ENCODE measurements at places on chromosomes 7 and 10. TPM values are rescaled to one million over a fixed set of nuclear protein-coding genes. Genes with fewer than 3 reads are reported as not detected.

Gene PRSS1
- total RNA-seq, result not detected

DNA sequence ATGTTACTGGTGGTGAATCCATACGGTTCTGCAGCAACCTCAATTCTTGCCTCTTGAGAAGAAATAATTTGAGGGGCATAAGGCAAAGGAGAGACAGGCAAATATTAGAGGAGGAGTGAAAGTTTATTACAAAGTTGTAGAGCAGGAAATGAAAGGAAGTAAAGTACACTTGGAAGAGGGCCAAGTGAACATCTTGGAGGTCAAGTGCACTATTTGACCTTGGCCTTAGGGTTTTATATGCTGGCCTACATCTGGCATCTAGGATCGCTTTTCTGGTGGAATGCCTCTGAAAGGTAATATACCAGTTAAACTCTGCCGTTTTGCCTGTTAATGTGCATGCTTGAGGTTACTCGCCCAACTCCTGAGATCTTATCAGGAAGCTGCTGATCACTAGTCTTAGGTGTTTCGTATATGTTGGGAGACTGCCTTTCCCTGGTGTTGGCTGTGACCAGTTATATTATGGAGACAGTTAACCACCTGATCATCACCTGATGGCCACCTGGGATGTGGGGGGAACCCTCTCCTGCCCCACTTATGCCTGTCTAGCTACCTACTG lies 66.1 kb upstream of the CYP2C18 start:
- no peak for DNase-seq

- no peak for DNase-seq
These were observed 35.6 kb downstream of the DOCK1 start for GRCh38 chr10:126940670-126941310.

GRCh38 chr7:87111877-87112276 lies 40.4 kb upstream of the DMTF1 start:
- DNase-seq, result no peak

- peak; percentile 70 for DNase-seq
These were observed 85.5 kb downstream of the PRTFDC1 start for GRCh38 chr10:24866604-24867583.

Gene AMZ1
- total RNA-seq, result 0.07 TPM

Gene ZCWPW1
- total RNA-seq, result 8.5 TPM

- DNase-seq, result no peak
These were observed 18.3 kb upstream of the SLC29A3 start for GRCh38 chr10:71300555-71301370.

DNA sequence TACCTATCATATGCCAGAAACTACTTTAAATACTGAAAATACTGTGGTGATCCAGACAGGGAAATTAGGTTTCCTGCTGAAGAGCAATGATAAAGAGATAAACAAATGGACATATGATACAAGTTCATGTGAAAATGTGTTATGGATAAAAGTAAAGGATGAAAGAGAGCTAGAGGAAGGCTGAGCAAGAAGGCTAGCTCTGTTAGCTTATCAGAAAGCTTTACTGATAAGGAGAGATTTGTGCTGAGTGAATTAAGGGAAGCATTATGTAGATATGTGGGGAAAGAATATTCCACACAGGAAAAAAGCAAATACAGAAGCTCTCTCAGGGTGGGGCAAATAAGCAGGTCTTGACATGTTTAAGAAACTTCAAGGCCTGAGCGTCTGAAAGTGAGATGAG lies 308.4 kb downstream of the HDAC9 start:
- DNase-seq, result no peak

DNA sequence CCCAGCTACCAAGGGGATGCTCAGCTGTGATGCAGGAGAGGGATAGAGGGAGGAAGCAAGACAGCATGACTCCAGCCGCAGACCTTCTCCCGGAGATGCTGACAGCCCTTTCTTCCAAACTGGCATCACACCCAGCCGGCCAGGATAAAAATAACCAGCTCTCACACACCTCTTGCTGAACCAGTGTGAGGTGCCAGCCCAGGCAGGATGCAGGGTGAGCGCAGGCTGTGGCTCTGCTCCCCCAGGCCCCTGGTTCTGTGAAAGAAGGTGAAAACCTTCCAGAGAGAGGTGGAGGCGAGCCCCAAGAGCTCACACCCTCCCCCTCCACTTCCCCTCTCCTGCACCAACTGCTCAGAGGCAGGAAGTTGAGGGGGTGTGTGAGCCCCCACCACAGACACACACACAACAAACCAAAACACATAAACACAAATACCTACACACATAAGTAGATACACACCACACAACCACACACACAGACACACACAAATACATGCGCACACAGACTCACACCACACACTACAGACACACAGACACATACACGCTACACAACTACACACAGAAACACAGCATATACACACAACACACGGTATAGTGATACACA lies 4.0 kb downstream of the GPR15LG start:
- DNase-seq, result no peak

Gene RSU1
- 40.3 TPM for total RNA-seq

- no peak for DNase-seq
These were observed 32.0 kb upstream of the NPFFR1 start for GRCh38 chr10:70315815-70316214.

- DNase-seq, result no peak
These were observed 78.5 kb upstream of the FZD1 start for GRCh38 chr7:91185771-91186170.

Gene MOGAT3
- total RNA-seq, result not detected

- DNase-seq, result no peak
These were observed 296.2 kb upstream of the SMIM30 start for GRCh38 chr7:113414401-113415035.

- no peak for DNase-seq
These were observed 218.9 kb downstream of the KIAA1217 start for GRCh38 chr10:24427678-24428409.

- no peak for DNase-seq
These were observed 3.8 kb downstream of the LCOR start for GRCh38 chr10:96835899-96836298.

Gene ZP3
- 2.4 TPM for total RNA-seq

DNA sequence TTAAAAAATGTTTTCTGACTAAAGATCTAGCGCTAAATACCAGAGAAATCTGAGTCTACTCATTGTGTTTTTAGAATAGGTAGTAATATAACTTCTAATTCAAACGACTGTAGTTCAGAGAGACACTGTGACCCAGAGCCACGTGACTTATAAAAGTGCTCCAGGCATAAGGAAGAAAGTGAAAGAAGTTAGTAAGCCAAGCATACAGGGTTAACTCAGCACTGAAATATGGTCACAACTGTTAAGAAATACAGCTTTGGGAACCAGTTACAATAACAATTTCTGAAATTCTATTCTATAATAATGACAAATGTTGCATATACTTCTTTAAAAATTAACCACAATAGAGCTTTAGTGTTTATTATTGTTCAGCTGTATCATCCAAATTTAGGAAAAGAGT lies 119.1 kb downstream of the TFEC start:
- no peak for DNase-seq

Gene ECHDC3
- total RNA-seq, result 223 TPM

DNA sequence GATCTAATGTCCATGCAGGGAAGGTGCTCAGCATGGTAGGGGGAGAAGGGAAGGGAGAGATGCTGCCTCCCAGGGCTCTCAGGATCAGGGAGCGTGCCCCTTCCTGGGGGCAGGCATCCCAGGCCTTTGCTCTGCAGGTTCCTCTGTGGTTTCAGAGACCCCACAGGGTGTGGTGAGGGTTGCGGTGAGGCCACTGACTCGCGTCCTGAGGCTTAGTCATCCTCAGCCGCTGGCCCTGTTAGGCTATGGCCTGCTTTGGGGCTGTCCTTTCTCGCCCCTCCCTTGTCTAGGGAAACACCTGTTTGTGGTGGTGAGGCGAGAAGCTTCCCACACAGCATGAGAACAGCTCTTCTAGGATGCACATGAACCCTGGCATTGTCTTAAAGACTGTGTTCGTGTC lies 558.3 kb upstream of the FOXK1 start:
- no peak for DNase-seq

- DNase-seq, result no peak
These were observed 100.7 kb upstream of the CSTF2T start for GRCh38 chr10:51800121-51800520.

GRCh38 chr7:132307465-132307864 lies 268.8 kb downstream of the PLXNA4 start:
- DNase-seq, result no peak

DNA sequence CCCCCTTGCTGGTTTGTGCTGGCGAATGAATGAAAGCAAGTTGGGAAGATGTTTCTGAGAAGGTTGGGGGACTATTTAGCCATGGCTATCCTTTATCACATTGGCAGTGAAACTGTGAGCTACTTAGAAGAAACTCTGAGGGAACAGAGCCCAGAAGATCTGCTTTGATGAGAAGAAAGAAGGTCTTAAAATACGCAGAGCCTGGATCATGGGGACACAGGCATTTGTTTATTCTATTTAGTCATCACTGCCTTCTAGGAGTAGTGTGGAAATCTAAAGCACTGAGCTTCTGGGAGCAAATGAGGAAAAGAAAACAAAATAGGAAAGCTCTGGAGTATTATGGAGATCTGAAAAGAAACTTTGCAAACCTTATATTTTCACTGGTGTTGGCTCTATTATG lies 28.5 kb downstream of the CPED1 start:
- DNase-seq, result no peak

DNA sequence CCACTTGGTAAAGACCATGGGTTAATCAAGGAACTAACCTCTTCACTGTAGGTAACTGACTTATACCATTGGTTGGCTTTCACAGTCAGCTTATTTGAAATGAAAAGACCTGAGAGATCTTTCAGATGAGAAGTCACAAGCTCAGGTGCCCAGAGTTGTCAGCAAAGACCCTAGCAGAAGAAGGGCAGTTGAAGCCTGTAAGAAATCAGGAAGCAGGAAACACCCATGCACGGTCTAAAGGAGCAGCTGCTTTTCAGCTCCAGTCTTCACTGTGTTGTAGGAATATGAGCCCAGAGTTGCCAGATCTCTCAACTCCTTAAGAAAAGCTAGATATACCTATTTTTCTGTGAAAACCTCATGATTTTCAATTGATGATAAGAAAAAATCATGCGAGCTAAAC lies 130.0 kb downstream of the ARID5B start:
- no peak for DNase-seq

Gene PRXL2A
- total RNA-seq, result 42.8 TPM

DNA sequence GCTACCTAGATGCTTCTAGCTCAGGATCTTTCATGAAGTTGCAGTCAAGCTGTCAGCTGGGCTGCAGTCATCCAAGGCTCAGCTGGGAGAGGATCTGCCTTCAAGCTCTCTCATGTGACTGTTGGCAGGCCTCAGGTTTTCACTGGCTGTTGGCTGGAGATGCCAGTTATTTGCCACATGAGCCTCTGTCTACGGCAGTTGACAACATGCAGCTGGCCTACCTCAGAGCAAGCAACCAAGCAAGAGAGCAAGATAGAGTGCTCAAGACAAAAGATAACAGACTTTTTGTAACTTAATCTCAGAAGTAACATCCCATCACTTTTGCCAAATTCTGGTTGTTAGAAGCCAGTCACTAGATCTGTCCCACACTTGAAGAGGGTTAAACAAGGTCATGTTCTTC lies 125.8 kb downstream of the TPST1 start:
- DNase-seq, result peak; percentile 70
